Naive thymus-derived CD8-positive, alpha-beta T cell (primary cell): ENCODE measurements at places on chromosomes 3 and 15. TPM values are rescaled to one million over a fixed set of nuclear protein-coding genes. Genes with fewer than 3 reads are reported as not detected.

TMC3 gene
- not detected for total RNA-seq

MKRN2OS gene
- total RNA-seq: not detected

SUSD5 gene
- total RNA-seq: not detected

DNA sequence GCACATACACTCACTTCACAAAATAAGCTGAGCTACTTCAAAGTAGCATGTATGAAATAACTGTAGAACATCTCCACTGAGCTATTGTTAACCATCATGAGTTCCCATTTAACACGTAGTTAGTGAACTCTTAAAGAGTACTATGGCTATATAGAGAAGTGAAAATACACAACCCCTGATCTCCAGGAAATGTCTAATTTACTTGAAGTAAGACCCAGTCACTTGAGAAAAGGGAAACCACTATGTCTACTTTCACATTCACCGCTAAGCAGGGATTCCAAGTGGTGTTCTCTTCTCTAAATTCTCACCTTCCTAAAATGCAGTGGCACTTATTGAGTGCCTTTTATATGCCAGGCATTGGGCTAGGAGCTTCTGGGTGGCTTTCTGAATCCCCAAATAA is 35.0 kb upstream of the COLQ start:
- DNase-seq: no peak

- DNase-seq: no peak
These were observed 113.4 kb downstream of the ASB7 start for GRCh38 chr15:100715571-100716455.

DNA sequence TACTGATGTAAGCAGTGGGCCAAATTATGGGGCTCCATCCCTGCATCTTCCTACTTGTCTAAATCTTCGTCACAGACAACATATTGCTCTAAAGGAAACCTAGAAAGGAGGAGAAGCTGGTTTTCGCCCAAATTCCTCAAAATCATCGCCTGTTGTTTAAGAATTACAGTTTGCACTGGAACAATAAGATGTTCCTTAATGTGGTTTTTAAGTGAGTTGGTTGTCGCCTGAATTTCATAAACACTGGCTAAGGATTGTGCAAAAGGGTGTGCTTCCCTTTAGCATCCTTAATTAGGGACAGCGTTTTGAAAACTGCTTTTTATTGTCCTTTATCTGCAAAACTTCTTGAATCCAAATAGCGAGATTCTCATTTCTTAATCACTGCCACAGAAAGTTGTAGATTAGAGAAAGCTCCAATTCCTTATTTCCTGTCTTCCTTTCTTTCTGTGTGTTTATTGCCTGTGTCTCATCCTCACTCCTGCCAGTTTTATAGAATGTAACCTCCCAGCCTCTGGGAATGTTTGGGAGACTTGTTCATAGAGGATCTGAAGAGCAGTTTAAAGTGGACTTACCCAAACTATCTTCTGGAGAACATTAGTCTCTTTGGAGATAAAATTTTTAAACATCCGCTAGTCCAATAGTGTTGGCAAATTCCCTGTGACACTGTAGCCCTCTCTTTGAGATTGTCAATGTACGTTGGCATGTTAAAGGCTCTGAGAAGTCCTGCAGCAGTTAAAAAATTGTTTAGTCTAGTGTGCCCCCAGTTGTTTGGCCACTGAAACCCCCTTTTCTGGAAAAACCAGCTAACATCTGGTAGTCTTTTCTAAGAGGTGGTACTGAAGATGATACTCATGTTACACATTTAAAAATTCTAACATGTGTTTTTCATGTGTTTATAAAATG is 50.4 kb downstream of the FLNB start:
- no peak for DNase-seq

- DNase-seq: no peak
These were observed 4.4 kb upstream of the CLEC3B start for GRCh38 chr3:45021524-45022297.

DNA sequence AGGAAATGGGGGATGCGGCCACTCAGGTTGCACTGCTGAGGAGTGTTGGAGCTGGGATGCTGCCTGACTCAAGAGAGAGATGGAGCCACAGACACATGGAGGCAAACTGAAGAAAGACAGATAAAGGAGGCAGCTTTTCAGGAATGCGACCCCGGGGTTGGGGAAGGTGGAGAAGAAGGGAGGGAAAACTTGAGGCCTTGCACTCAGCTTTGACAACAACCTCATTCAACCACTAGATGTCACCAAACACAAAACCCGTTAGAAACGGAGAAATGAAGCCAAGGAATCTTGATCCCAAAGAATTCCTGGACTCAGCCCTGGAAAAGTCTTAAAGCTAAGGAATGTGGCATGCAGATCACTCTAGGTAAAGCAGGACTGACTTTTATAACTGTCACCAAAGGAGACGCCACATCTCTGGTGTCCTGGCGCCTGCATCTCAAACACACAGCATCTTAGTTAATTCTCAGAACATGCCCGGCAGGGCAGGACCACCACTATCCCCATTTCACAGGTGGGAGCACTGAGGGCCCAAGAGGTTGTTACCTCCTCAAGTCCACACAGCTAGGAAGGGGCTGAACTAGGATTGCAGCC is 59.6 kb upstream of the LMCD1 start:
- DNase-seq: no peak

GRCh38 chr15:101025896-101026631 is 106.9 kb downstream of the LRRK1 start:
- DNase-seq: peak; percentile 6

DNA sequence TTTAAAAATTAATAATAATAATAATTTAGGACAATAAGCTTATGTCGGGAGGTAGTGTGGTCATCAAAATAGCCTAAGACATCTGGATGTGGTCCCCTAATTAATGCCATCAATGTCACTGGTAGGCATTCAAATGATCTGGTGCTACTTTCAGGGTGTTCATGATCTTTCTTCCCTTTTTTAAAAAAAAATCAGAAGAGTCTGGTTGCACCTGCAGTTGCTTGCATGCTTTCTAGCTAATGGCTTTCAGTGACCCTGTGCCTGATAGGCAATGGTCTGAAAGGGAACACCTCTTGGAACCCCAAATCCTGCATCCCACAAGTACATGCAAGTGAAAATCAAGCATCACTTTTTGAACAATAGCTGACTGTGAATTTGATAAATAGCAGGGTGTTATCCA is 64.1 kb upstream of the KBTBD8 start:
- DNase-seq: no peak

DNA sequence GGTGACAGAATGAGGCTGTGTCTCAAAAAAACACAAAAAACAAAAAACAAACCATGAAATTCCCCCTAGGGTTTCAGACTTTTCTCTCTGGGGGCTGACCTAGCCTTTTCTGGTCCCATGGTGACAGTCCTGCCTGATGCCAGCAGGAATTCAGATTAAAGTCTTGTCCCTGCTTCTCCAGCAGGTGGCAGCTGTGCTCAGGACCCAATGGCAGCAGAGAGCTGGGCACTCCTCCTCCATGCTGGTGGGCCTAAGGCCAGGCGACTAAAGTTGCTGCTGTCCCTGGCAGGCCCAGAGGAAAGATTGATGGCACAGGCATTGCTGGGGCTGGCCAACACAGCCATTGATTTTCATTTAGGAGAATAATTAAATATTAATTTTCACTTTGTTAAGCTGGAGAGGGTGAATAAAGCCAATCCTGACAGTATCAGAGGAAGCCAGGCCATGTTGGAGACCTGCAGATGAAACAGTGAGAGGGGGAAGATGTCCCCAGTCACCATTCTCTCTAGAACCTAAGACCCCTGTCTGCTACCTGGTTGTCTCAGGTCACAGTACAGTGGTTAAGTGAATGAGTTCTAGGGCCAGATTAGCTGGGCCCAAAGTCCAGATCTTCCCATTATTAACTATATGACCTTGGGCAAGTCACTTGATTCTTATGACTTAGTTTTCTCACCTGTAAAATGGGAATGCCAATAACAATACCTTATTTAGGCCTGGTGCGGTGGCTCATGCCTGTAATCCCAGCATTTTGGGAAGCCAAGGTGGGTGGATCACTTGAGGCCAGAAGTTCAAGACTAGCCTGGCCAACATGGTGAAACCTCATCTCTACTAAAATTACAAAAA is 7.1 kb downstream of the CELF6 start:
- peak; percentile 37 for DNase-seq

- no peak for DNase-seq
These were observed 2.7 kb downstream of the VGLL3 start for GRCh38 chr3:86988235-86988634.
